Stimulated activated CD8-positive, alpha-beta memory T cell treated with anti-CD3 and anti-CD28 coated beads, Interleukin-7, amount 100 ng/mL, for 24 hours (primary cell): ENCODE measurements at places on chromosomes 11 and 22.

DNA sequence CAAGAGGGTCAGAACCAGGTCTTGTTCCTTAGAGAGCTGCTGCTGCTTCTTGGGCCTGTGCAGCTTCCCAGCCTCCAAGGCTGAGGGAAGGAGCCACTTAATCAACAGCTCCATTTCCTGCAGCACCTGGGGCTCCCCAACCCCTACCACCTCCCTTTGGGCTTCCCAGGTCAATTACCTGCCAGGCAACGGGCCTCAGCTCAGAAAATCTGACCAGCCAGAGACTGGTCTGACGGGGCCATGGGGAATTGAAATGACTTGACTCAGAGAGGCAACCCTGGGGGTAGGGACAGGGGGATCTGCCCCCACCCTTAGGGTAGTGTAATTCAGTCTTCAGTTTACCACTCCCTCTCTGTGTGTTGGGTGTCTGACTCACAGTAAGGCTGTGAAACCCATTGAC lies 4.7 kb upstream of the MAJIN start:
- DNase-seq = no peak

GRCh38 chr11:77092382-77092781 lies 10.3 kb upstream of the OMP start:
- DNase-seq = no peak

GRCh38 chr11:80521592-80521991 lies 1080.8 kb upstream of the TENM4 start:
- no peak for DNase-seq

- no peak for DNase-seq
Measured at GRCh38 chr11:121464352-121464946, 11.7 kb upstream of the SORL1-AS1 start.

GRCh38 chr11:10480026-10480425 lies 25.0 kb downstream of the AMPD3 start:
- DNase-seq = no peak

DNA sequence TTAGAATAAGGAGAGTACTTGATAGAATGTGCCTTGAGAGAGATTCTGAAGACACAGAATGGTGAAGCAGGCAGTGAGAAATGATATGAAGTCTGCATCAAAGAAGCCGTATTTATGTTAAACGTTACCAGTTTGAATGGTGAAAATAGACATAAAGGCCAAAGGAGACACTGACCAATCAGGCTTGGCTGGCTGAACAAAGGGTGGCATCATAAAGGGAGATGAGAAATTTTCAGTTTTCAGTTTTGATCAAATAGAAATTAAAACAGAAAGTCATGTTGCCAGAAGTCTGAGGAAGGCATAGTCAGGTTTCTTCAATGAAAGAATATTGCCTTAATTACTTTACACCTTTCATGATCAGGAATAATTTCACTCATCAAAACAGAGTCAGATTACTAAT lies 6.6 kb downstream of the OR51F1 start:
- no peak for DNase-seq

GRCh38 chr22:18023509-18024275 lies 669 bp downstream of the MICAL3 start:
- no peak for DNase-seq

DNA sequence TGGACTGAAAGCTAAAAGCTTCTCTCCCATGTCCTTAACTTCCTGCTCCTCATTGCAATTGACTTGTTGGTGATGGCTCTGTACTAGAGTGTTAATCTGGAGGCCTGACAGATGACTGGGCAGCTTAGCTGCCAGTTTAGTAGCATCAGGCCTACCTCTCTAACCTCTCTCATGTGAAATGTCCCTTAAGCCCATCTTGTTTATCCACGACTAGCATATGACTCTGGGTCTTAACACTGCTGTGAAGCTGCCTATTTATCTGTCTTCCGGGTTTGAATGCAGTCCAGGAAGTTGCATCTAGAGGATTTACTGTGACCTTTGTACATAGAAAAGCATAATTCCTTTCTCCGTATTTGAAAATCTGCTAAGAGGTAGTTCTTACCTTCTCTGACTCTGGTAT lies 85.3 kb upstream of the HORMAD2 start:
- DNase-seq = no peak

DNA sequence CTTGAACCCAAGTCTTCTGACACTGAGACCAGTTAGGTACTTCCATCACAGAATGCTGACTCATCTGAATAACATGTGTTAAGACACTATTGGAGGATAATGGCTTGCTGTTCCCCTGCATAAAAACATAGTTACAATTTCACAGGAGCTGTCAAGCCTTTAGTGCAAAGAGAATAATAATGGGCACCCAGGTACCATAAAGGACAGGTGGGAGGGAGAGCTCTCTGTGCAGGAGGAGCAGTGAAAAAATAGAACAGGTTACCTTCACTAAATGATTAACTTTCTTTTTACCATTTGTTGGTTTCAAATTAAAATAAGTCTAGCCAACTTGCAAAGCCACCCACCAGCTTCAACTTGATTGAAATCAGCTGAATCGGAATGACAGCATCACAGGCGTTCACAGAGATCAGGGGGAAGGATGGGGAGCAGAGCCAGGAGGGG lies 173.2 kb downstream of the DSCAML1 start:
- DNase-seq = no peak

DNA sequence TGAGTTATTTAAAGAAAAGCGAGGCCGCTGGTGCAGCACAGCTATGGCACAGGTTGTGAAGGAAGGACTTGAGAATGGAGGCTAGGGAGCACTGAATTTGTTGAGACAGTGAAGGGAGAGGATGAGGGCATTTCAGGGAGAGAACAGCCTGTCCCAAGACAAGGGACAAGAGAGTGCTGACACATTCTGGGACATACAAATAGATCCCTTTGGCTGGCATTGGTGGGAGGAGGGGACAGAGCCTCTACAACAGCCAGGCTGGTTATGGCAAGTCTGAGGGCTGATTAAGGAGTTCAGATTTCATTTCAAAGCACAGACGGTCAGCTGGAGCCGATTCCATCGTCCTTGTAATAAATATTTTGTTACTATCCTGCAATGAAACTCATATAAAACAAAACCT lies 1.7 kb upstream of the SLC29A2 start:
- DNase-seq = no peak

DNA sequence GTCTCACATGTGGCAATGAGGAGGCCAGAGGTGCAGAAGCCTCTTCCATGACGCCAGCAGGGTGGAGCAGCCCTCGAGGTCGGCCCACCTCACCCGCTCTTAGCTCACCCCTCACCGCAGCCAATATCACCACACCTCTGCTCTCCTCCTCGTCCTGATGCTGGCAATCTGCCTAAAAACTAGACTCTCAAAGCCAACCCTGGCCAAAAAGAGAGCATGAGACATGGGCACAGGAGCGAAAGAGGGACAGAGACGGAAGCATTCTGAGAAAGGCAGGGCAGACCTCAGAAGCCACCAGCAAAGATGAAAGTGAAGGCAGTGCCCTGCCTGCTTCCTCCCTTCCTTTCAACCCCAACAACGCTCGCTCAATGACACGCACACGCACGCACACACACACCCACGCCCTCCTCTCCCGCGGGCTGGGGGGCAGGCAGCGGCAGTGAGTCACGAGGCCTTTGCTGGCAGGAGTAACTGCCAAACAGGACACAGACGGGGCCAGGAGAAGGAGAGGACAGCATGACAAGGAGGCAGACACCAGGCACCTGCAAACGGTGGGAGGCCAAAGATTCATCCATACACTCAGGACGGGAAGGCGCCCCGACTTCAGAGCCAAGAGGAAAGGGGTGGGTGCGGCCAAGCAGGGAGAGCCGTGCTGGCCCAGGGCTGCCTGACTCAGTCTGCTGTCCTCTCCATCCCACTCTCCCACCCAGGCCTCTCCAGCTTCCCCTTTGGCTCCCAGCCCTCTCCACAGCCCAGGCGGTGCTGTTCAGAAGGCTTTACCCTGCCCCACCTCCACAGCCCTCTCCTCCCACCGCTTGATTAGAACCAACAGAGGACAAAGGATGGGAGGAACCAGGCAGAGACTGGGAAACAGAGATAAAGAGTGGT lies 11.4 kb downstream of the IGSF9B start:
- DNase-seq = peak; percentile 65

- no peak for DNase-seq
Measured at GRCh38 chr11:105371311-105371710, 231.7 kb upstream of the CARD18 start.

DNA sequence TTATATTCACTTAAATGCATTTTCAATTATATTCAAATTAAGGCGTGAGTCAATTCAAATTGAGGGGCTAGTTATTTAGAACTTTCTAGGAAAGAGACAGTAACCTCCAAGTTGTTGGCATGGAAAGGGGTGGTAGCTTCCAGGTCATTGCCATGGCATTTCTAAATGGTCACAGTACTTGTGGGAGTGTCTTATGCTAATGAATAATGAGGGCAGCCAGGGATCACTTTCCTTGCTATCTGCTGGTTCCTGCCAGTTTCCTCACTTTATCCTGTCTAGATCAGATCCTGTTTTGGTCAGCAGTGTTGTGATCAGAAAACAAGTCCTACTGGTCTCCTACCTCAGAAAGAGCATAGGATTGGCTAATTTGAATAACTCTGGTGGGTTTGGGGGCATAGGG lies 21.8 kb upstream of the RNASEH2C start:
- DNase-seq = no peak

GRCh38 chr11:81870066-81870412 lies 863.6 kb downstream of the FAM181B start:
- DNase-seq = no peak

DNA sequence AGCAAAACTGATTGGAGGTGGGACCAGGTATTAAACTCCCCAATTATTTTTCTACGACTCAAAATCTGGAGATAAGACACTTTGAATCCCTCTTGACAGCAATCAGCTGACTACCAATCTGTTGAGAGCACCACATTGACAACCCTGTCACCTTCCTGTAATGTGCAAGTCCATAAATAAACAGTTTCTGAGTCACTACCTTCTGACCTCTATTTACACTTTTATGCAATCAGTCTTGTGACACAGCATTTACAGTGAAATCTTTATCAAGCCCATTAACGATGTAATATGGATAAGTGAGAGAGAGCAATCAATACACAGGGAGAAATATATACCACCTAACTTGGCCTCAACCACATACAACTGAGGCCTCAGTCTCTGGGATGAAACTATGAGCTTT lies 283.7 kb upstream of the ANO5 start:
- no peak for DNase-seq

DNA sequence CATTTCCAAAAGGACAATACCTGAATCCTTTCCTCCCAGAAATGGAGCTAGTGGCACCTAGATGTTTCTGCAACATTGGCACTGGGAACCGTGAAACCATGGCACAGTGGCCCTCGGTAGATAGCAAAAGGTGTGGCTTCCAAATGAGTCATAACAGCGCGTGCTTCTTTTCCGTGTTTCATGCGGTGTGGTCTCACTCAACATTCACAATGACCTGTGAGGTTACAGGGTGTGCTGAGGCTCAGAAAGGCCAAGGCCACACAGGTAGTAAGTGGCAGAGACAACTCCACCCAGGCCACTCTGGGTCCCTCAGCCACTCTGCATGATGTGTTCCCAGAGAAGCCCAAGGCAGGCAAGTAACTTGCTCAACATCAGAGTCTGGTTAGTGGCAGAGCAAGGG lies 67.4 kb downstream of the TP53I11 start:
- no peak for DNase-seq

- DNase-seq = no peak
Measured at GRCh38 chr11:2745511-2745910, 45.7 kb upstream of the KCNQ1OT1 start.

GRCh38 chr11:8065031-8065430 lies 16.0 kb upstream of the TUB start:
- no peak for DNase-seq

DNA sequence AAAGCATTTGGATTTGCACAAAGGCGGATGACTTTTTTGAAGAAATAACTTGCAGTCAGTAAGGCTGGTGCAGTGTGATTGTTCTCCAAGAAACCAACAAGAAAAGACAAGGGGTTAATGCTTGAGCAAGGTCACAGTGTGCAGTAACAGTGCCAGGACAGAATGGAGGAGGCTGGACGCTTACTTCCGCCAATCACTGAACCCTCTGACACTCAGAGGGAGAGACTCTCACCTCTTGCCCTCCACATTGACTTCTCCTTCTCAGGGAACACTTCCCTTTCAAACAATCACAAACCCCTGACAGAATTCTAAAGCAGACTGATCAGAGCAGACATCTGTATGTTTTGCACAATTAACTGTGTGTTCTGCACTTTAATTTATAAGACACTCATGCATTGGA lies 228.4 kb downstream of the BLID start:
- no peak for DNase-seq

DNA sequence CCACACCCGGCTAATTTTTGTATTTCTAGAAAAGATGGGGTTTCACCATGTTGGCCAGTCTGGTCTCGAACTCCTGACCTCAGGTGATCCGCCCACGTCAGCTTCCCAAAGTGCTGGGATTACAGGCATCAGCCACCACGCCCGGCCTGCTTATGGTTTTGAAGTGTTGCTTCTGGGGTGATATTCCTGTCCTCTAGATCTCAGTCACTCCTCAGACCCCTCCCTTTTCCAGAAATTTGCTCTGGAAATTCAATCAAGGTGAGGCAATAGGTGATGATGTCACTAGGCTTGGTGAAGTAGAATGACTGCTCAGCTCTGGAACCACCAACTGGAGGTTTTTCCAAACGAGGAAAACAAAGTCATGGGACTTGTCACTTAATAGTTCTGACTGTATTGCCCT lies 36.6 kb upstream of the CREB3L1 start:
- DNase-seq = no peak

- DNase-seq = no peak
Measured at GRCh38 chr22:36772451-36772850, 3.5 kb downstream of the IFT27 start.

DNA sequence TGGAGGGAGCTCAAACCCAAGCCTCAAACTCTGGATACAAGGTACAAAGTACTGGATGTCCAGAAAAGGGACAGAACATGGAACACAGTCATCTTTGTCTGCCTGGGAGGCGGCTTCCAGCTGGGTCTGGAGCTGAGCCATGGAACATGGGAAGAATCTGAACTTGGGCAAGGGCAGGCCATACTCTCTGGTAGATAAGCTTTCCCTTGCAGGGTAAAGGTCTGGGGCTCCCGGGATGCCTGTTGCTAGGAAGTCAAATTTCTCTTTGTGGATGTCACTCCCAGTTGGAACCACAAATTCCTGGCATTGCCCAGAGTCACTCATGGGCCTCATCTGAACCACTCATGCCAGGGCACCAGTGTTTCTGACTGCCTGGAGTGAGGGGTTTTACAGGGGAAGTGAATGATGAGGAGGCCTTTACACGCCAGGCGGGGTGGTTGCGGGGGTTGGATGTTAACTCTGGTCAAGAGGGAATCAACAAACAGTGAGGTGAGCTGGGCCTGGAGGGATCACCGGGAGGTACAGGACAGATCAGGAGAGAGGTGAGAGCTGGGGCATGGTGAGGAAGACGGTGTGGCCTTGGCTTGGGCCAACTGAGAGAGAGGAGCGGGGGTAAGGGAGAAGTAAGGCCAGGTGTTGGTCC lies 5.7 kb downstream of the FTH1 start:
- DNase-seq = no peak

GRCh38 chr11:61129639-61130523 lies 27.6 kb downstream of the CD5 start:
- DNase-seq = peak; percentile 81

- peak; percentile 53 for DNase-seq
Measured at GRCh38 chr11:2443881-2444820, at the start of gene TRPM5. Gene TRPM5 (minus strand): TSS chr11:2444514. CDS start chr11:2423036, 21,478 bp downstream.

- DNase-seq = no peak
Measured at GRCh38 chr11:800473-800872, 2.4 kb upstream of the SLC25A22 start.
